ENCODE measurements at places on chromosomes 12 and 14. TPM values are rescaled to one million over a fixed set of nuclear protein-coding genes. Genes with fewer than 3 reads are reported as not detected.

The PTPRB gene
- total RNA-seq: 0.25 TPM

The C12orf60 gene
- 0.56 TPM for total RNA-seq

The PSME2 gene
- 92.3 TPM for total RNA-seq

The PIWIL1 gene
- not detected for total RNA-seq

The RIPK3 gene
- total RNA-seq: 0.24 TPM

The SERPINA5 gene
- total RNA-seq: not detected

The ARG2 gene
- 11.0 TPM for total RNA-seq

The EFS gene
- total RNA-seq: 20.5 TPM

The TMEM260 gene
- 38.9 TPM for total RNA-seq

All from cardiac muscle cell (in vitro differentiated cells and primary cell).